DND-41 (cell line): ENCODE measurements at places on chromosomes 3 and 15.

GRCh38 chr3:54987719-54988118 lies 59.9 kb upstream of the LRTM1 start:
- H3K27me3 ChIP-seq, result no peaks in the 10 kb centered on the region
- H3K4me1 ChIP-seq, result no peaks in the 10 kb centered on the region
- no peaks in the 10 kb centered on the region for H3K36me3 ChIP-seq
- no peak overlapping the region for H3K27ac ChIP-seq

DNA sequence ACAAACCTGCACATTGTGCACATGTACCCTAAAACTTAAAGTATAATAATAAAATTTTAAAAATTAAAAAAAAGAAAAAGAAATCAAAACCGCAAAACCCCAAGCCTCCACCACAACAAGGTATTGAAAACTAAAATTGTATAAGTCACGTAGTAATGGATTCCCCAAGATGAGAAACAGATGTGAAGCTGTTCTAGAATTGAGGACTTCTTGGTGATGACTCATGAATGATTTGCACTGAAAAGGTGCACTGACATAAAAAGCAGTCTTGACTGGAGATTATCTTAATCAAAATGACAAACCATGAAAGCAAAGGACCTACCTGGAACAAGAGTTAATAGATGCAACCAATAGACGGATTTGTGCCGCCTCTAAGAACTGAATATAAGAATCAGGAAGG lies 225.8 kb downstream of the MYRIP start:
- no peak for DNase-seq
- no peaks in the 10 kb centered on the region for H3K36me3 ChIP-seq
- H3K27me3 ChIP-seq, result peaks cover 3% of the 10 kb centered on the region
- H3K4me3 ChIP-seq, result no peak overlapping the region

DNA sequence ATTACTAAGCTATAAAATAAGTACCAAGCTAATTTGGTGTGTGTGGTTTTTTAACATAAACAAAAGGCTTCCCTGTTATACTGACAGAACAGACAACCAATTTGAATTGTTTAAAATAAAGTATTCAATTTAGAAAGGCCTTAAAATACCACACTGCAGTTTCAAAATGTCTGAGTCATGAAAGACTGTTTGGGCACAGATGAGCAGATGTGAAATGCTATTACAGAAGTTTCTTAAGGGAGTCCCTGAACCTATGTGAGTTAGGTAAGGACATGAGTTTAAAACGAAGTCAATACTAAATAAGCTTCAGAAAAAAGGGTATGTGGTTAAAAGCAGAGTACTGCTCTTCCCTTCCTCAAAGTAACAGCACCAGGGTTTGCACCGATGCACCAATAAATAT lies 69.7 kb upstream of the SETMAR start:
- H3K27ac ChIP-seq, result no peak overlapping the region
- H3K27me3 ChIP-seq, result no peaks in the 10 kb centered on the region
- no peak overlapping the region for H3K4me3 ChIP-seq
- no peak for DNase-seq
- H3K4me1 ChIP-seq, result no peaks in the 10 kb centered on the region

DNA sequence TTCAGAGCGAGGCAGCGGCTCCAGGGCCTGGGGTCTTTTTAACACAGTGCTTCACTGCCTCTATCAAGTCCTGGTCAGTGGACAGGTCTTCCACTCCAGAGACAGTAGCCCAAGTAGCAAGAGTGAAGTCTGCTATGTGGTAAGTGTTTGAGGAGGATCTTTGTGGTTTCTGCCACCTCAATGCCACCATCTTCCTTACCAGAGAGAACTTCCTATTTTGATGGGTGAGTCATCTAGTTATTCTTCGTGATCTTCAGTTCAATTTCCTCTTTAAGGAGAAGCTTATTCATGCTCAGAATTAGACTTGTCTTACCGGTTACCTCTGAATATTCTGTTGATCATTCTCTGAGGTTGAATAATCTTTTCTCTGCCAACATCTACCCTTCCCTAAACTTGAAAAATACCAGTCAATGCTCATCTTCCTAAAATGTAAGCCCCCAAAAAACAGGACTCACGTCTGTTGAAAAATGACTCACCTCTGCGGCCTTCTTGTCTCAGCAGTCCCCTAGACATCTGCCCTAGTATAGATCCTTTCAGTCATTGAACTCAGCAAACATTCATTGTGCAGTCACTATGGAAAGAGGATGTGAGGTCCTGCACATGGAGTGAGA lies 32.2 kb upstream of the BCL6 start:
- no peaks in the 10 kb centered on the region for H3K36me3 ChIP-seq
- H3K4me3 ChIP-seq, result no peak overlapping the region
- H3K4me1 ChIP-seq, result peaks cover 15% of the 10 kb centered on the region
- no peaks in the 10 kb centered on the region for H3K27me3 ChIP-seq

DNA sequence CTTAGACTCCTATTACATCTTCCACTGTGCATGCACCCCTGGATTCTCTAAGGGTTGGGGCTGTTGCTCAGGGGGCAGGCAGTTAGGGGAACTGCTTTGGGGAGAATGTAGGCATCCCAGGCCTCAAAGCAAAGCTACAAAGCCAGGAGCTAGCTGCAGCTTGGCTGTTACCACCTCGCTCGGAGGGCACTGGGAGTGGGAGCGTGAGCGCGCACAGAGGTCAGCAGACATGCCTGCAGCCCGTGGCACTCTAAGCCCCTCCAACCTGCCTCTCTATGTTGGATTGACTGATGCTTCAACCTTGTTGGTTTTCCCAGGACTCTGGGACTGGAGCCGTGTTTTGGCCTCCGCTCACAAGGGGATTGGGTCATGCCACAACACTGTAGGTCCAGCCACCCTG lies 69.8 kb downstream of the CPN2 start:
- H3K4me3 ChIP-seq, result no peak overlapping the region
- H3K4me1 ChIP-seq, result peaks cover 16% of the 10 kb centered on the region
- H3K27ac ChIP-seq, result no peak overlapping the region
- no peaks in the 10 kb centered on the region for H3K27me3 ChIP-seq
- H3K36me3 ChIP-seq, result no peaks in the 10 kb centered on the region

DNA sequence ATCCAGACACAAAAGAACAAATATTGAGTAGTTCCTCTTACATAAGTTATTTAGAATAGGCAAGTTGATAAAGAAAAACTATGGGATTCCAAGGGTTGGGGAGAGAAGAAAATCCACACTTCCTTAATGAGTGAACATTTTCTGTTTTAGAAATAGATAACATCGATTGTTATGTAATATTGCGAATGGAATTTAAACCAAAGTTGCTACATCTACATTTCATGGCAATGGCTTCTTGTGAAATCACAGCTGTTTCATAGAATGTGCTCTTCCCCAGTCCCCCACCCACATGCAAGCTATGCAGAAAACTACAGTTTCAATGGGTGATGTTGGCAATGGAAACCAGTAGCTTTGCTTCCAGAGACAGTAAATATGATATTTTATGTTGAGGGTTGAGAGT lies 1639.5 kb downstream of the SI start:
- no peak overlapping the region for H3K4me3 ChIP-seq
- H3K36me3 ChIP-seq, result no peaks in the 10 kb centered on the region
- H3K4me1 ChIP-seq, result no peaks in the 10 kb centered on the region
- no peak for DNase-seq

DNA sequence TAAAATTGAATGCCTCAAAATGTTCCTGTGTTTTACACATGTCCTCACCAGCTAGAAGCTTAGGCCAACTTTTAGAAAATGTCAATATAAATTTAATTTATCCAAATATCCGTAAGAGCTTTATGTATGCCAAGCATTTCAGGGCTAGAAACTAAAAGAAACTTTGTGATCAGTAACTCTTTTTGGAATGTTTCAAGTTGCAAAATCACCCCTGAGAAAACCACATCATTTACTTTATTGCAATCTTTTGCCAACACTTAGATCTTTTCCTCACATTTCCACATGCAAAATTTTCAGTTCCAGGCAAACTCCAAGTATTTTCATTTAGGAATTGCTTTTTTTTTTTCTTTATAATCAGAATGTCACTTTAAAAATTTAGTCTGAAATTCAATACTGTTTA lies 20.1 kb upstream of the IGF1R start:
- H3K27ac ChIP-seq, result no peak overlapping the region
- DNase-seq, result no peak
- H3K4me3 ChIP-seq, result no peak overlapping the region
- H3K36me3 ChIP-seq, result no peaks in the 10 kb centered on the region

DNA sequence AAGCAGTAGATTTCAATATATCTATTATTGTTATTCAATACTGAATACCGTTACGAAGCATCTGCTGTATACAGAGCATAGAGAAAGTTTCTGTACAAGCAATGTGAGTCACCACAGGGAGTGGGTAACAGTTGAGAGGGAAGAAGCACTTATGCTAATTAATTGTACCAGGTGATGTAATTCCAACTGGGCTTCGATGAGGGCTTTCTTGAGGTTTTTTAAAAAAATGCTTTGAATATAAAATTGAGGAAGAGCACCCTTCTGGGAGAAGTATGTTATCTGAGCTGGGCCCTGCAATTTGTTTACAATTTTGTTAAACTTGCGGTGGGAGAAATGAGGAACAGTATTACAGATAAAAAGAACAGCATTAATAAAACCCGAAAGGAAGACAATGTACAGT lies 197.9 kb downstream of the TPRG1 start:
- DNase-seq, result no peak
- H3K36me3 ChIP-seq, result no peaks in the 10 kb centered on the region
- peaks cover 25% of the 10 kb centered on the region for H3K4me1 ChIP-seq
- no peaks in the 10 kb centered on the region for H3K27me3 ChIP-seq

GRCh38 chr15:88658972-88659931 lies 20.4 kb downstream of the ISG20 start:
- DNase-seq, result no peak
- no peak overlapping the region for H3K4me3 ChIP-seq
- H3K27ac ChIP-seq, result no peak overlapping the region
- H3K27me3 ChIP-seq, result peaks cover 3% of the 10 kb centered on the region
